ENCODE measurements at places on chromosomes 2 and 18.

GRCh38 chr2:85785027-85785822, 31.4 kb downstream of the ATOH8 start:
- no peak for DNase-seq

DNA sequence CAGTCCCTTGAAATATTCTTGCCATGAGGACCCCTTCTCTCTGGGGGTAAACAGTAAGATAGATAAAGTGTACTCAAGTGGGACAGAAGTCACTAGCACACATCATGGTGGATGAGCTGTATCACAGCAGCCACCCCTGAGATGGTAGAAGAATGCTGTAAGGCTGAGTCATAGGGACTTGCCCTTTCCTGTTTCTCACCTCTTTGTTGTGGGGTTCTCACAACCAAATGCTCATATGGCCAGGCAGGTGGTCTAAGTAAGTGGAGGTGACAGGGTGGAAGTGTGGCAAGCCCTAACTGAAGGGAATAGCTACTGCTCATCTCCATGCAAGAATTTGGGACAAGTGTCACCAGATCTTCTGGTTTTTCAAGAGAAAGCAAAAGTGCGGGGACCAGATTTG, 202.7 kb upstream of the SLC14A2 start:
- no peak for DNase-seq

DNA sequence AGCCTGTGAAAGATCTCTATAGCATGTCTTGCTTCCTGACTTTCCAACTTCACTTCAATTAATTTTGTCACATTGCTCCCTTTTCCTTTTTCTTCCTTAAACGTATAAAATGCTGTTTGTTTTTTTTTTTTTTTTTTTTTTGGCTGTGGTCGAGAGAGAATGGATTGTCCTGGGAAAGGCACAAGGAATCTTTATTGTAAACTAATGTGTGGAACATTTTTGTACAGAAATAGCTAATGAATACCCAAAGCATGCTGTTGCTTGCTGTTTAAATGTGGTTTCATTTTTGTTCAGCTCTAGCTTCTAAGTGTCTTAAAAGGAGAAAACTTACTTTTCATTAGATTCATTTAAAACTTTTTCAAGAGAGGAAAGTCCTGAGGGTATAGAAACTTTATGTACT, 105.5 kb downstream of the GPD2 start:
- DNase-seq = no peak

GRCh38 chr18:5388896-5389295, 93.4 kb upstream of the ZBTB14 start:
- DNase-seq = no peak

GRCh38 chr2:105736145-105736544, 8.6 kb upstream of the NCK2 start:
- no peak for DNase-seq

GRCh38 chr2:227177592-227178336, 13.3 kb downstream of the COL4A3 start:
- no peak for DNase-seq

Data from effector memory CD4-positive, alpha-beta T cell (primary cell).